ENCODE measurements at places on chromosomes 11 and 22.

DNA sequence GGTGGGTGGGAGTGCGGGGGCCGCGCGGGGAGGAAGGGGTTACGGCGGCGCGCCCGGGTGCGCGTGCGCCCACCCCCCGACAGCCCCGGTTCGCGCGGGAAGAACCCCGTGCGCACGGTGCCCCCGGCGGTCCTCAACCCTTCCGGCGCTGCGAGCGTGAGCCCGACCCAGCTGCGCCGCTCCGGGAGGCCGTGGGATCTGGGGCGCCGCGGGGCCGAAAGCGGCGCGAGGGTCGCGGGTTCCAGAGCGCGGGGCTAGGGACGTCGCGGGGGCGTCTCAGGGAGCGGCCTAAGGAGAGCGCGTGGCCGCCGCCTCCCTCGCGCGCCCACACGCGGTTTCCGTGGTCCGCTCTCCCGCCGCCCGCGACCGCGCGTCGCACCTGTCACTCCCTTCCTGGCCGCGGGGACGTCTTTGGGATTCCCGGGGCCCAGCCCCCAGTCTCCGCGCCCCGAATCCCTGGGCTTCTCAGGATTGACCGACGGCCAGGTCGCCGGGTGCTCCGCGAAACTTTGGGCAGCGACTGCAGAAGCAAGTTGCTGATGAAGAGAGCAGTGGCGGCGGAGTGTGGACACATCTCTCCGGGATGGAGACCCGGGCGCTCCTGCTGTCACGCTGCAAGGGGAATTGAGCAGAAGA, 582 bp downstream of the SREBF2 start:
- peak; percentile 57 for DNase-seq

DNA sequence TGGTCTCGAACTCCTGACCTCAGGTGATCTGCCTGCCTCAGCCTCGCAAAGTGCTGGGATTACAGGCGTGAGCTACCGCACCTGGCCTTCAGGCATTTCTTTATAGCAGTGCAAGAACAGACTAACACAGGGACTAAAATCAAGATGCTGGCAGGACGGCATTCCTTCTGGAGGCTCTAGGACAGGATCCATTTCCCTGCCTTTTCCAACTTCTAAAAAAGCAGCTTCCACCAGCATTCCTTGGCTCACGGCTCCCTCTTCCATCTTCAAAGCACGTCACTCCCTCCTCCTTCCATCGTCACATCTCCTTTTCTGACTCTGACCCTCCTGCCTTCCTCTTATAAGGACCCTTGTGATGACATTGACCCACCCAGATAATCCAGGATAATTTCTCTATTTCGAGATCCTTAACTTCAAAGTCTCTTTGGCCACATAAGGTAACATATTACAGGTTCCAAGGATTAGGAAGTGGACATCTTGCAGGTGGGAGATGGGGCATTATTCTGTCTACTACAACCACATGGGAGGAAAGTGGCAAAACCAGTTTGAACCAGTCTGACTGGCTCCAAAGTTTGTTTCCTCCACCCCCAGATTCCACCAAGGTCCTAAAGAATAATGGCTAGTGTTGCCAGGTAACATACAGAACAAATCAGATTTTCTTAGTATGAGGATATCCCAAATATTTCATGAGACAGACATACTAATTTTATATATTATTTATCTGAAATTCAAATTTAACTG, 172.5 kb downstream of the MN1 start:
- DNase-seq: no peak

DNA sequence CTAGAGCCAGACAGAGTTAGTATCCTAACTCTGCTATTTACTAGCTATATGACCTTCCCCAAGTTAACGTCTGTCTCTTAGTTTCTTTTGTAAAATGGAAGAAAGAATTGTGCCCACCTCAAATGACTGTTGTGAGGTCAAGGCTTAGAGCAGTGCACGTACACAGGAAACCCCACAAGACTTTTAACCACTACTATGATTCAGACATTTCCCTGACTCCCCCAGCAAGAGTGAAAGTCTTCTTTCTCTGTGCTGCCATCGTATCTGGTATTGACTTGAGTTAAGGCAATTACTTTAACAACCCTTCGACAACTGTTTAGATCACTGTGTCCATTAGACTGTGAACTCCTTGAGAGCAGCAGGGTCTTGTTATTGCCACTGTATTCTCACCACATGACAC, 2.6 kb upstream of the OR52W1 start:
- DNase-seq: no peak

- no peak for DNase-seq
Measured at GRCh38 chr22:17102297-17102667, 17.5 kb downstream of the IL17RA start.

GRCh38 chr11:124454552-124454951, 9.1 kb upstream of the OR8B8 start:
- no peak for DNase-seq

Data from hindlimb muscle (tissue), 1 donor.